ENCODE measurements at places on chromosomes 13 and 19. TPM values are rescaled to one million over a fixed set of nuclear protein-coding genes. Genes with fewer than 3 reads are reported as not detected.

- H3K27ac ChIP-seq = peak within 1 kb of the TSS; percentile 17
- peak within 1 kb of the TSS; percentile 90 for H3K4me3 ChIP-seq
- H3K36me3 ChIP-seq = peaks cover 6% of the 10 kb centered on the region
- peaks cover 23% of the 10 kb centered on the region for H3K4me1 ChIP-seq
- H3K27me3 ChIP-seq = peaks cover 26% of the 10 kb centered on the region
These were observed at the start of gene FOXA3 for GRCh38 chr19:45863840-45864628. Gene FOXA3, plus strand, starts transcription at chr19:45864326. Its CDS starts 131 bp downstream, at chr19:45864457.

- peaks cover under 1% of the 10 kb centered on the region for H3K4me1 ChIP-seq
- H3K36me3 ChIP-seq = peaks cover 3% of the 10 kb centered on the region
- no peaks in the 10 kb centered on the region for H3K27me3 ChIP-seq
- DNase-seq = no peak
These were observed 28.3 kb downstream of the CNMD start for GRCh38 chr13:52711286-52711685.

DNA sequence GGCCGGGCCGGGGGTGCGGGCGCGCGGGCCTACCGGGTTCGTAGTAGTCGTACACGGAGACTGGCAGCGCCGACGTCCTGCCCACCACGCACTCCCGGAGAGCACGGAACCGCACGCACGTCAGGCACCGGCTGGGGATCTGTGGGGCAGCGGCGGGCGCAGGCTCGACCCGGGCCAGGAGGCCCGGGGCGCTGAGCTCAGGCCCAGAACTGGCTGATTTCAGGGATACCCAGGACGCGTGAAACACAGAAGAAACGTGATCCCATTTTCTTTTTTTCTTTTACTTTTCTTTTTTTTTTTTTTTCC, 9.0 kb downstream of the F2RL3 start:
- peak overlapping the region; percentile 65 for H3K4me3 ChIP-seq
- no peak for DNase-seq

DNA sequence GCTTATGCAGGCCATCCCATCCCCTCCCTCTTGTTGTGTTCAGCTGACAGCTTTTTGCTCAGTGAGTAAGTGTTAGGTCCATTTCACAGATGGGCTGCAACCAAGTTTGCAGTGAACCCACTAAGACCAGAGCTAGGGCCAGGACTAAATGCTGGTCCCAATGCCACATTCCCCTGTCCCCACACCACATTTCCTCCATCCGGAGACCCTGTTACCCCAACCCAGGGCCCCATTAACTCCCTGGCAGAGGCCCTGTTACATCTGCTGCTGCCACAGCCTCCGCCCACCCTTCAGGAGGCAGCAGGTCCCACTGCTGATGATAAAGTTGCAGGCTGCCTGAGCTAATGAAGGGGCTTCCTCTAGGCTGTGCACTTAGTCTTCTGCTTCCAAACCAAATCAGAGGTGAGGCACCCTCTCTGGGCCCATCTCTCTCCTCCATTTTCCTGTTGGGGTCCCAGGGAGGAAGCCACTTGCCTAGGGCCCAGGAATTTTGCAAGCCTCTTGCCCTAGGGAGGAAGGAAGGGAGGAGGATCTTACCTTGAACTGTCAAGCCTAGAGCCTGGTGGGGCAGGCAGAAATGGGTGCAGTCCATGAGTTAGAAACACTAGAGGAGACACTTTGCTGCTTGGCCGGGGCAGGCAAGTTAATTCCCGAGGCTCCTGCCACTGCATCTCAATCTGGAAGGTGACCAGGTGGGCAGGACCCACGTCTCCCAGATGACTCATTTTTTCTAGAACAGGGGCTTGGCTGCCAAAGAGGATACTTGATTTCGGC, 3.4 kb upstream of the USF2 start:
- H3K4me3 ChIP-seq = peak overlapping the region; percentile 96
- H3K36me3 ChIP-seq = peaks cover 4% of the 10 kb centered on the region
- H3K4me1 ChIP-seq = peaks cover 8% of the 10 kb centered on the region

UNC13A gene
- total RNA-seq = 2.0 TPM

DNA sequence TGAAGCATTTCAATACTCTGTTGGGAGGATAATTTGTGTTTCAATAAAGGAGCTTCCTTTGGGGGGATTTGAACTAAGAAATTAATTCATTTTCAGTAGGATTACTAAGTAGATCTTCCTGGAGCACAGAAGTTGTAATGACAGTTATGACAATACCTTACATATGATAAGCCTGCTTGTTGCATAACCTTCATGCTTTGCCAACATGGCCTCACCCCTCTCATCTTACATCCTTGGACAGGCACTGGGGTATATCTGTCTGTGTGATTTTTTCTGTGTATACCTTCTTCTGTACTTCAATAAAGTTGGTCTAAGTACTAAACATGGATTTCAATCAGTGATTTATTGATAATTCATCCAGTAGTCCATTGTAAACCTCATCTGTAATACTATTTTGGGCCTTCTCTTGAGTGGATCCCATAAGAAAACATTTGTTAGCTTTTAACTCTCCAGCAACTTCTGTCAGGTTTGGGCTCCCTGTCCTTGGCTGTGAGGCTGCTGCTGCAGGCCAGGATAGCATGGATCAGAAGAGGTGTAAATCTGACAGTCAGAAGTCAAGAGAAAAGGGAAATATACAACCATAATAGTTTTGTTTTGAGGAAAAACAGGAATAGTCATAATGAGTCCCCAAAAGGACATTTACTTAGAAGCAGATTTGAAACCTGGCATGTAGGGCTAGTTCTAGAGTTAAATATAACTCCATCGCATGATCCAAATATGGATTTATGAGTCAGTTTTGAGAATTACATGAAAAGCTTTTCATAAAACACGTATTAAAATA, 422.2 kb downstream of the KLF5 start:
- H3K4me3 ChIP-seq = no peak overlapping the region
- no peak overlapping the region for H3K27ac ChIP-seq
- no peak for DNase-seq
- no peaks in the 10 kb centered on the region for H3K4me1 ChIP-seq
- no peaks in the 10 kb centered on the region for H3K27me3 ChIP-seq

DNA sequence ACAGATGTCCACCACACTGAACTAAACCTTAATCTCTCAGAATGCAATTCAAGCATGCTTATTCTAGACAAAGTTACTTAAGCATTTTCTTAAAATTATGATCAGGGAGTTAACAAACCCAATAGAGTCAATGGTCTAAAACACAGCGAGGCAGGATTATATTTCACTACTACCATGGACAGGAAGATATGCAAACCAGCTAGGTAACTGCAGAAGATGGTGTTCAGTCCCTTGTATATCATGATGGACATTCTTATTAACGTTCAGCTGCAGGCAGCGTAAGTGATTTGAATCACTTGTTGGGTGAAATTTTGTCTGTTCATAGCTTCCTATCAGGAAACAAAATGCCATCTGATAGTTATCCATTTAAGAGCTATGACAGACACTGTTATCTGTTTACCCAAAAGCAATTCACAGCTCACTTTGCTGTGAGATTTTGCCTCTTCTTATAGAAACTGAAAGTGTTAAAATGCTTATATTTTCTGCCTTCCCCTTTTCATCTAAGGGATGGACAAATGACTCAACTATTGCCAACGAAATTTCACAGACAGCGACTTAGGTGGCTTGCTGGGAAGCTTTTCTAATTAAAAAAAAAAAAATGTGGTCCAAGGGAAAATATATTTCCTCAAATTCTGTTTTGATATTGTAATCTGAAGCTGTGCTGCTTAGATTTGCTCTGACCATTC, 591.9 kb downstream of the DACH1 start:
- no peaks in the 10 kb centered on the region for H3K4me1 ChIP-seq
- no peaks in the 10 kb centered on the region for H3K36me3 ChIP-seq
- DNase-seq = no peak
- no peak overlapping the region for H3K4me3 ChIP-seq
- H3K27me3 ChIP-seq = no peaks in the 10 kb centered on the region

- H3K4me3 ChIP-seq = no peak overlapping the region
- H3K27ac ChIP-seq = no peak overlapping the region
- peaks cover 19% of the 10 kb centered on the region for H3K4me1 ChIP-seq
- no peak for DNase-seq
- peaks cover 6% of the 10 kb centered on the region for H3K36me3 ChIP-seq
- no peaks in the 10 kb centered on the region for H3K27me3 ChIP-seq
These were observed 144.4 kb downstream of the DIAPH3 start for GRCh38 chr13:60019119-60019993.

DNA sequence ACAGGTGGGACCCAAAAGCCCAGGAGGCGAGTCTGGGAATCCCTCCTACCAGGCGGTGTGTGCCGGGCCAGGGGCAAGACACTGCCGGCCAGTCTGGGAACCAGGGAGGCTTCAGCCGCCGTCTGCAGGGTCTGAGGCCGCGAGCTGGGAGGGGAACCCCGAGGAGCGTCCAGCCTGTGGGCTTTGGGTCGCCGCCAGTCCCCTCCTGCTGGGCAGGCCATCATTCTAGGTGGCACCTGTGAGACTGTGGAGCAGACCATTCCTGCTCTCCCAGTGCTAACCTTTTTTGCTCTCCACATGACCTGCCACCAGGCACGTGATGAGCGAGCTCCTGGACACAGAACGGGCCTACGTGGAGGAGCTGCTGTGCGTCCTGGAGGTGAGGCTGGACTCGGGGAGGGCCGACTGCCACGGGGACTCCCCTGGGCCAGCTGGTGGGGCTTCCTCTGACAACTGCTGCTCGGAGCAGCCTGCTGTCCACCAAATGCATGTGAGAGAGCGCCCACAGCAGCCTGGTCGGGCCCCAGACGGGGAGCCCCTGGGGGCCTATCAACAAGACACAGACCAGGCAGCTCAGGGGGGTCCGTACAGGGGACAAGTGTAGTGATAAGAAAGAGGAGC, 24.6 kb upstream of the F7 start:
- H3K4me1 ChIP-seq = no peaks in the 10 kb centered on the region
- H3K4me3 ChIP-seq = no peak overlapping the region
- H3K36me3 ChIP-seq = peaks cover 3% of the 10 kb centered on the region
- no peak overlapping the region for H3K27ac ChIP-seq

DNA sequence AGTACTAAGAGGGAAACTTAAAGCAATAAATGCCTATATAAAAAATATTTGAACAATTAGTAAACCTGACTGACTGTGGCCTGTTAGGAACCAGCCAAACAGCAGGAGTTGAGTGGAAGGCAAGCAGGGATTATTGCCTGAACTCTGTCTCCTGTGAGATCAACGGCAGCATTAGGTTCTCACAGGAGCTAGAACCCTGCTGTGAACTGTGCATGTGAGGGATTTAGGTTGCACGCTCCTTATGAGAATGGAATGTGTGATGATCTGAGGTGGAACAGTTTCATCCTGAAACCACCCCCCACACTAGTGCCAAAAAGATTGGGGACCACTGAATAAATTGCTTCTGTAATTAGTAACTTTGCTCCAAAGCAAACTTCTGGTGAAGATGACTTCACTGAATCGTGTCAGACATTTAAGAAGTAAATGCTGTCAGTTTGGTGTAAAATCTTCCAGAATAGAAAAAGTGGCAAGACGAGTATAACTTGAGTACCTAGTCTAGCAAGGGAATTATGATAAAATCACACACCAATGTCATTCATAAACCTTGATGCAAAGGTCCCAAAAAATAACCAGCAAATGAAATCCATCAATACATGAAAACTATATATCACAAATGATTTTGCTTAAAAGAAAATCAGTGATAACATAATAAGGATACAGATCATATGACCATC, 53.8 kb downstream of the SLC6A16 start:
- H3K4me3 ChIP-seq = no peak overlapping the region
- peaks cover 4% of the 10 kb centered on the region for H3K36me3 ChIP-seq
- DNase-seq = no peak
- H3K27me3 ChIP-seq = peaks cover 11% of the 10 kb centered on the region
- no peaks in the 10 kb centered on the region for H3K4me1 ChIP-seq

DNA sequence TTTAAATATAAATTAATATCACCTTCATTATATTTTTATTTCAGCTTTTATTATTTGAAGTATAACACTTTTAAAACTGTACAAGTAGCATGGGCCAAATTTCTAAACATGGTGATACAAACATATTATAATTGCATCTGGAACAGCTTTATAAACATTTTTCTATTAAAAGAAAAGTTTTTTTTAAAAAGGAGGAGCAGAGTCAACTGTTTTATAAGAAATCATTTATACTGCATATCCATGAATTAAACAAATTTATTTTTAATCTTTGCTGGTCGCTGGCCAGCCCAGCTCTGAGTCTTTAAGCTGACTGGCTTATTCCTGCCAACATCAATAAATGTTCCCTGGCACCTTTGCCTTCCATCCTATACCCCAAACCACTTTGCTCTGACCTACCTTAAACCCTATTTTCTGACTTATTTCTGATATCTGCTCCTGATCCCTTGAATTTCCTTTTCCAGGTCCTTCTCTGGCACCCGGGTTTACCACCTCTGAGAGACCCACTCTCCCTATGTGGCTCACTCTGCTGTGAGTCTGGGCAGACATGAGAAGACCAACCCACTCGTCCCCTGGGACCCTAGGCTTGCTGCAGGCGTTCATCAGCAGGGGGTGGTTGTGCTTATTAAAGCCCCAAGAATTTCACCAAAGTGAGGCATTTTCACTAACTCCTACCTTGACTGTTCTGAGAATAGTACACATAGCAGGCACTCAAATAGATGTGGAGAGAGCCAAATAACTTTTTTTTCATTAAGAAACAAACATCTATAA, 220.3 kb downstream of the KLF12 start:
- no peaks in the 10 kb centered on the region for H3K27me3 ChIP-seq
- no peaks in the 10 kb centered on the region for H3K36me3 ChIP-seq
- DNase-seq = no peak
- H3K27ac ChIP-seq = peak overlapping the region; percentile 88

GRCh38 chr19:50044922-50045321, 19.1 kb downstream of the ZNF473 start:
- no peak overlapping the region for H3K4me3 ChIP-seq
- no peak overlapping the region for H3K27ac ChIP-seq
- no peaks in the 10 kb centered on the region for H3K4me1 ChIP-seq
- no peak for DNase-seq

DNA sequence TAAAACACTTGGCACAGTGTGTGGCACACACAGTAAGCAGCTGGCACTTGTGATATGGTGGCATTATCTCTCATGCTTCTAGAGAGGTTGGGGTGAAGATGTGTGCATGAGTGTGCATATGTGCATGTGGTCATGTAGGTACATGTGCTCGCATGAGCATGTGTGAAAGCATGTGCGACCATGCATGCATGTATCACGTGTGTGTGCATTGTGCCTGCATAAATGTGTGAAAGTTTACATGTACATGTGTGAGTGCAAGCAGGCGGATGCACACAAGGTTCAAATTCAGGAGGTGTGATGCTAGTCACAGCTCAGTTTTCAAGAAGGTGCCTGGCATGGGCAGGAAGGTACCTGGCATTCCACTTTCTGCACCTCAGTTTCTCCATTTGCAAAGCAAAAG, 59.0 kb upstream of the UQCRFS1 start:
- DNase-seq = no peak
- H3K27ac ChIP-seq = no peak overlapping the region
- no peak overlapping the region for H3K4me3 ChIP-seq
- peaks cover 25% of the 10 kb centered on the region for H3K27me3 ChIP-seq
- no peaks in the 10 kb centered on the region for H3K4me1 ChIP-seq

DNA sequence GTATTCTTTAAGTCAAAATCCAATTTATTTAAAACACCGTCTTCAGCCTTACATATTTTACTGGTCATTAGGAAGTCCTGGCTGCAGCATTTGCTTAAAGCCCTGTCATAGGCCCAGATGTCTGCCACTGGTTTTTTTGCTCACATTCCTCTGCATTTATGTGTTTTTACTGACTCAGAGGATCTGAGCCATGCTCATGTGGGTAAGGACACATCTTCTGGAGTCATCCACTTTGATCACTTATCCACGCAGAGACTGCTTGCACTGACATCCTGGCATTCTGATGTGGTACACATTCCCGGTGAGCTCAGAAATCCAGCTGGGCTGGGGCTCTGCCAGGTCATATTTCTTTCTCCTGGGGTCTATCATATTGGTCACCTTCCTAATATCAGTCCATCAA, 531.7 kb upstream of the ARGLU1 start:
- no peaks in the 10 kb centered on the region for H3K36me3 ChIP-seq
- H3K27me3 ChIP-seq = no peaks in the 10 kb centered on the region
- peak overlapping the region; percentile 19 for H3K27ac ChIP-seq
- DNase-seq = no peak
- no peak overlapping the region for H3K4me3 ChIP-seq

Measured in chondrocyte (in vitro differentiated cells).